ENCODE measurements at places on chromosomes 5 and 9.
A peak's percentile ranks its signal among the peaks of the same experiment; 100 is the strongest.

GRCh38 chr5:177045631-177046030 lies 23.1 kb downstream of the ZNF346 start:
- DNase-seq: no peak

DNA sequence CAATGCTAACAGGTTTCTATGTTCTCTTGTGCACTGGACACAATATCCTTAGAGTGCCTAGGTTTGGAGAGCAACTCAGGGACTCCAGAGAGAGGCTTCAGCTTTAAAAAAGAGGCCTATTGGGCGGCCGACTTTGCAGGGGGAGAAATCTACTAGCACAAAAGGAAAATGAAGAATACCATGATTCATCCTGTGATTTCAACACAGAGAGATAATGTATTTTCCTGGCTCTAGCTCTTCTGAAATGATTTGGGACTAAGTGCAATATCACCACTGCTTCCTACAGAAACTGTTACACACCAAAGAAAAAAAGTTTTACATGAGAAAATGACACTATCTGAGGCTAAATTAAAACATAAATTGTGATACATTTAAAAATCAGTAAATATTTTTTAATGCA lies 146.1 kb upstream of the TSLP start:
- DNase-seq: no peak

DNA sequence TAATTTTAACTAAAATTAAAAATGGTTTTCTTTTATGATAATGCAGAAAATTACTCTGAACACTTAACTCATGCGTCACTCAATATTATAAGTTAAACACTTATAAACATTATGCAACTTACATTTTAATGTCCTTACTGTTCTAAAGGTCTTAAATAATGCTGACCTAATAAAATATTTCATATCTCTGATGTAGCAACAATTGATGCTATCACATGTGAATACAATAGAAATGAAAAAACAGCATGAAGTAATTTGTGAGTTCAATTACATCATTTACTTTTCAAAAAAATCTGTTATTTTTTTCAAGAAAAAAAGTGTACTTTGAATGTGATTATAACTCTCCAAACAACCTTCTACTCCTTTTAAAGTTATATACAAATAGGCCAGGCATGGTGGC lies 26.4 kb upstream of the REEP5 start:
- DNase-seq: no peak

- DNase-seq: no peak
Observed at GRCh38 chr5:84573017-84573712, 188.5 kb upstream of the EDIL3 start.

DNA sequence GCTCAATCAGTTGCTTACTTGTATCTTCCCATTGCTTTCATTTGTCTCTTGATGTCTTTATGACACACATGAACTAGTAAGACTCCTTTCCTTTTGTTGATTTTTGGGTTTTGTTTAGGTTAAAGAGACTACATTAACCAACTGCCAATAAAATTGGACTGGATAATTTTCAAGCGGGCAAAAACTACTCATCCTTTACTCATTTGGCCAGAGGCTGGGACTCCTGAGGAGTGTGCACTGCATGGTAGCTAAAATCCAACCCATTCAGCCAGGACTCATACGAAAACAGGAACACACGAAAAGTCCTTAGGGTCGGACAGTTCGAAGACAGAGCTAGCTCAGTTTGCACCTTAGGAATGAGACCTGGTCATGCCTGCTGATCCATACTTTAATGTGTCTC lies 6.0 kb downstream of the SLC46A2 start:
- no peak for DNase-seq

- no peak for DNase-seq
Observed at GRCh38 chr5:38286002-38286401, 27.6 kb downstream of the EGFLAM start.

GRCh38 chr9:72979405-72980100 lies 26.7 kb upstream of the ALDH1A1 start:
- no peak for DNase-seq

DNA sequence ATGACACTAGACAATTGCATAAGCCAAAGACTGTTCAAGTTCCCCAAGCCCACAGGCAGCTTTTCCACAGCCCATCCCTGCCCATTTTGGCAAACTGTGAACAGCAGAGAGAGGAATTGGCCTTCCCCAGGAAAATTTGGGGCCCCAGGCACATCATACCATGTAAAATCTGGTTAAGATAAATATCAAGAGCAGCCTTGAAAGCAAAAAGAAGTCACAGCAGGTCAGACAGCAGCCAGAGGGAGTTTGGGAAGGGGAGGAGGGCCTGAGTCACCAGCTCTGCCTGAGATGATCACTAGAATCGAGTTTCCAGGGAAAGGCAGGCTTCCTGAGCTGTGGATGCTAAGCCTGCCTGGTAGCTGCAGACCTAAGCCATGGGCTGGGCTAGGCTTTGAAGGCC lies 179.2 kb downstream of the RFK start:
- DNase-seq: no peak

DNA sequence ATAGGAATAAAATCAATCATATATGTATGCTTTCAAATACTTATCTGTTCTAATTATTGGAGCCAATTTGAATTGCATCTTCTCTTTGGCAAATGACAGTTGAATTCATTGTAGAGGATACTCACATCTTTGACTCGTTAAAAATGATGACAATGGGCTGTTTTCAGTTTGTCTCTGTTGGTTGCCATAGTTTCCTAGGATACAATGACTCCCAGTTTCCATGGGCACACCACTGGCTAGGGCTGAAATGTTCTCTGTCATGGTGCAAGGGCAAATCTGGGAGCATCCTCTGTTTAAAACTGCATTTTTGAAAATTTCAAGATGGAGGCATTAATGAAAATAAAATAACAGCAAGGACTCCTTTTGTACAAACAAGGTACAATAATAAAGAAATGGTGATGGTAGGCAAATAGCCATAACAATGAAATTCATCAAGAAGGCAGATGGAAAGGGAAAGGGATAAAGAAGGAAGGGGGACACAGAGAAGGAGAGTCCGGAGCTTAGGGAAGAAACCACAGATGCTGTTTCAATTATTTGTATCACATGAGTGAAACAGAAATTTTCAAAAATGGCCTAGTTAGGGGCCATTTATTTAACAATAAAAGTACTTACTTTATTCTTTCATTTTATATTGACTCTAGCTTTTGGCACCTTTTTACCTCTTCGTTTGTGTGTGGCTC lies 378.8 kb upstream of the SEMA6A start:
- no peak for DNase-seq

- no peak for DNase-seq
Observed at GRCh38 chr5:126938466-126938865, 91.9 kb downstream of the MARCHF3 start.

DNA sequence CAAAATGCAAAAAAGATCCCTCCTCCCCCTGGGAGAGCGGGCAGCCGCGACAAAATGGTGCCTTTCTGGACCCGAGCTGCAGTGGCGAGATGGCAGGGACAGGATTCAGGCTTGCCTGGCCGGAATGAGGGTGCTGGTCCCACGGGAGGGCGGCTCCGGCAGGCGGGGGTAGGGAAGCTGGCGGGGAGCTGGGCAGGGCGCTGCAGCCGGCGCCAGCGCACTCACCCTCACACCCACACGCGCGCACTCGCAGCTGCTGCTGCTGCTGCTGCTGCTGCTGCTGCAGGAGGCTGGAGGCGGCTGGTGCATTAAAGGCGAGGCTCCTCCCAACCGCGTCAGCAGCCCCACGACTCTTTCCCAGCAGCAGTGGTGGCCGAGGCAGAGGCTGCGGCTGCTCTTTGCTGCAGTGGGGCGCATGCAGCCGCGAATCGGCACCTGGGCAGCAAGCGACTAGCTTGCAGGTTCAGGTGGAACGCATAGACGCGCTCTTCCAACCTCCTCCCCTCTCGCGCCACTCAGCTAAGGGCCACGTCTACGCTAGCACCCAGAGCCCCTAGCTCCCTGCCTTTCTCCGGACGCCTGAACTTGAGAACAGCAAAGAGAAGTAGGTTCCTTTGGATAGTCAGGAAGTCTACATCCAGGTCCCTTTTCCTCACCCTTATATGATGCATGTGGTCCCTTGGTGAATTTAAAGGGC lies at the start of gene PPP2R2B:
Gene PPP2R2B, minus strand, starts transcription at position 282 of the 697 bp plus-strand sequence.
- DNase-seq: peak; percentile 64
